Lung (tissue), 17 donors: ENCODE measurements at places on chromosomes 1 and 21.

GRCh38 chr1:117032681-117033539, 27.2 kb upstream of the TTF2 start:
- no peaks in the 10 kb centered on the region for H3K4me1 ChIP-seq
- DNase-seq: no peak
- no peaks in the 10 kb centered on the region for H3K27me3 ChIP-seq
- no peak overlapping the region for H3K27ac ChIP-seq

DNA sequence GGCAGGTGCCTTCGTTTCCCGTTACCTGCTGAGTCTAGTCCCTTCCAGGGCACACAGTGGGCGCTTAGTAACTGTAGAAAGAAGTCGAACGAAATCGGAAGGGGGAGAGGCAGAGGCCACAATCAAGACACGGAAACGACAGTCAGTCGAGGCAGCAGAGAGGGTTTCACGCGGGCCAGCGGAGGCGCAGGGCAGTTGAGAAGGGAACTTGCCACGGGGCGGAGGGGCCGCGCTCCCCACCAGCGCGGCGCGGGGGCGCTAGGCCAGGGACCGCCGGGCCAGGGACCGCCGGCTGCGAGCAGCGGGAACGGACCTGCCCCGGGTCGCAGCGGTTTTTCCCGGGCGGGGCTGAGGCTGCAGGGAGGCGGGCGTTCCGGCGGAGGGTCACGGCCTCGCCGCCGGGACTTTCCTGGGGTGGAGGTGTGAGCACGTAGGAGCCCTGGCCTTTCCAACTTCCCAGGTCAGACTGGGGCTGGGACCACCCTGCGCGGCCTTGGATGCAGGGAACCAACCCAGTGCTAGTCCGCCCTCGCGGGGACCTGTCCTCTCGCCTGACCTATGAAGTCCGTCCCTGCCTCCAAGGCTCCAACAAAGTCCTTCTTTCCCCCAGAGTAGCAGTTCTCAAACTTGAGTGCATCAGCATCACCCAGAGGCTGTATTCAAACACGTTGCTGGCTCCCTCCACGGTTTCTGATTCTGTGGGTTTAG, 150.1 kb upstream of the FGGY start:
- peak overlapping the region; percentile 69 for H3K27ac ChIP-seq
- H3K4me1 ChIP-seq: peaks cover 6% of the 10 kb centered on the region
- no peaks in the 10 kb centered on the region for H3K27me3 ChIP-seq
- no peaks in the 10 kb centered on the region for H3K36me3 ChIP-seq
- peak overlapping the region; percentile 43 for H3K4me3 ChIP-seq

DNA sequence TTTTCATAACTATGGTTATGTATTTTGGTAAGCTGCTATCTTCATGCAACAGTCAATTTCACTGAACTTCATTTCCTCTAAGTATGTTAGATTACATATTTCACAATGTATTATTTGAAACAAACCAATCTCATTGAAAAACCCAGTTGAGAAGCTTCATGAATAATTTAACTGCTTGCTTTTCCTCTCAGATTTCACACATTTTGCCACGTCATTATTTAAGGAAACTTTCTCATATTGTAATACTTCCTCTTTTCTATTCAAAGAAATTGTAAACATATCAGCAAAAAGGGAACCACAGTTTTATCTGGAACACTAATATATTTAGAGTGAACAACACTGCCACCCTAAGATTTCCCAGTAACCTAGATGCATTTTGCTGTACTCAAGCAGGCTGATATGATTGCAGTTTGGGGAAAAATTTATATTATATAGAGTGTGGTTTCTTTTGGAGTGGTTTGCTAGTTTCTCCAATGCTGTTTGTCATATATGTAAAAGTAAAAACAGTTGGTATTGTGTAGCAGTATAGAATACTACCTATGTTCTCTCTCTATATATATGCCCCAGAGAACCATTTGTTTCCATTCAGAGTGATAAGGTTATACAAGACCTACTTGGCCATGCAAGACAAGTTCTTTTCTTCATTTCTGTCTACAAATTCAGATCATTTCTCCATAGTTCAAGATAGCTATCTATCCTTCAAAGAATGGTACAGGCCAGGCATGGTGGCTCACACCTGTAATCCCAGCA, 28.4 kb upstream of the AHCTF1 start:
- DNase-seq: no peak
- H3K27ac ChIP-seq: peak overlapping the region; percentile 39
- H3K36me3 ChIP-seq: no peaks in the 10 kb centered on the region
- H3K4me1 ChIP-seq: no peaks in the 10 kb centered on the region
- H3K4me3 ChIP-seq: no peak overlapping the region
- H3K27me3 ChIP-seq: no peaks in the 10 kb centered on the region

GRCh38 chr1:87505391-87505983, 176.8 kb downstream of the LMO4 start:
- H3K27ac ChIP-seq: no peak overlapping the region
- no peaks in the 10 kb centered on the region for H3K27me3 ChIP-seq
- no peak for DNase-seq
- H3K36me3 ChIP-seq: no peaks in the 10 kb centered on the region

DNA sequence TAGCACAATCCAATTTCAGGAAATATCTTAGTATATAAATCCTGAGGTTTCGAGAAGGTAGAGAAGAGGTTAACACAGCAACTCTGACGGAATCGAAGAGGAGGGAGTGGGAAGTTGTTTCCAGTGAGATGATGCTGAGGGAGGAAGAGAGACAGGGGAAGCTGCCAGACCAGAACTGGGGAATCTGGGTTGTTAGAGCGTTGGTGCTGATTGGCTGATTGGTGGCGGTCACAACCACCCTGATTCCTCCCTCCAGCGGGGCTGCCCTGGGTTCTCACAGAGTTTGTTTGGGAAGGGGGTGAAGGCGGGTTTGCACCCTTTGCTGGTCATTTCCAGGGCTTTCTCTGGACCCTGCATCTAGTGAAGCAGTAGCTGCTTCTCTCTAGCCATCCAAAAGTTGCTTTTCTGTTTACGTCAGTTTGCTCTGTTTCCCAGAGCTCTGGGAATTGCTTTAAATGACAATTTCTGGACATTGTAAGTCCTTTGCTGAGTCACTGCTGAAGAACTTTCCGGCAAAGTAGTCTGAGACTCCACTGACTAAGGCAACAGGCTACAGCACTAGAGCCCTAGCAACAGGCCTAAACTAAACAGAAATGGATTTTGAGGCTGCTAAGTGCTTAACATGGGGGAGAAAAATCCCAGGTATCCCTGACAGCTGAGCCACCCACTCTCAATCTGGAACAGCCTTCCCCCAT, 90.1 kb downstream of the TENT5C start:
- H3K4me1 ChIP-seq: peaks cover 17% of the 10 kb centered on the region
- no peak overlapping the region for H3K4me3 ChIP-seq
- H3K27me3 ChIP-seq: no peaks in the 10 kb centered on the region
- H3K27ac ChIP-seq: peak overlapping the region; percentile 77
- peak; percentile 50 for DNase-seq

- H3K27me3 ChIP-seq: no peaks in the 10 kb centered on the region
- no peaks in the 10 kb centered on the region for H3K4me1 ChIP-seq
- H3K4me3 ChIP-seq: no peak overlapping the region
- no peak overlapping the region for H3K27ac ChIP-seq
Observed at GRCh38 chr1:155522069-155522468, 40.5 kb downstream of the ASH1L start.

GRCh38 chr1:8633741-8634501, 183.5 kb downstream of the RERE start:
- no peak for DNase-seq
- H3K27me3 ChIP-seq: no peaks in the 10 kb centered on the region
- H3K4me1 ChIP-seq: peaks cover 15% of the 10 kb centered on the region
- no peak overlapping the region for H3K27ac ChIP-seq

DNA sequence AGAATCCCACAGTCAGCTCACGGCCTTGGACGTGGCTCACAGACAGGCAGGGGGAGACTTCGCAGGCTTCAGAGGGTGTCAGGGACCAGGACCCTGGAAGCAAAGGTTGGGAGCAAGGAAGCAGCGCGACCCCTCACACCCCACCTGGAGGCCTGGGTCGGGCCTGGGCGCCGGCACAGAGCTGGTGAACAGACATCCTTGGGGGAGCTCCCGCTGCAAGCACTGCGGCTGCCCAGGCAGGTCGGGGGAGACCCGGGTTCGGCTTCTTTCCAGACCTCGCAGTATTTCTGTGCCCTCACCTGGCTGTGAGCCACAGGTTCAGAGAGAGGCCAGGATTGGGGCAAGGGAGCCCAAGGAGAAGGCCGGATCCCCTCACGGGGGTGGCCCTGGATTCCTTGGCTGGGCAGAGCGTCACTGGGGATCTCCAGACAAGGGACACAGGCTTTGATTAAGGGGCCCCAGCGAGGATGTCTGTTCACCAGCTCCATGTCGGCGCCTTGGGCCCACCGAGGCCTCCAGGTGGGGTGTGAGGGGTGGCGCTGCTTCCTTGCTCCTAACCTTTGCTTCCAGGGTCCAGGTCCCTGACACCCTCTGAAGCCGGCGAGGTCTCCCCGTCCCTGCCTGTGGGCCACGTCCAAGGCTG, 37.9 kb upstream of the TSPEAR start:
- H3K4me1 ChIP-seq: no peaks in the 10 kb centered on the region
- H3K27me3 ChIP-seq: no peaks in the 10 kb centered on the region
- no peak overlapping the region for H3K4me3 ChIP-seq

- H3K4me1 ChIP-seq: no peaks in the 10 kb centered on the region
- no peak for DNase-seq
- H3K4me3 ChIP-seq: no peak overlapping the region
- no peaks in the 10 kb centered on the region for H3K36me3 ChIP-seq
- H3K27ac ChIP-seq: no peak overlapping the region
Observed at GRCh38 chr21:35077975-35078374, 28.9 kb upstream of the RUNX1 start.

DNA sequence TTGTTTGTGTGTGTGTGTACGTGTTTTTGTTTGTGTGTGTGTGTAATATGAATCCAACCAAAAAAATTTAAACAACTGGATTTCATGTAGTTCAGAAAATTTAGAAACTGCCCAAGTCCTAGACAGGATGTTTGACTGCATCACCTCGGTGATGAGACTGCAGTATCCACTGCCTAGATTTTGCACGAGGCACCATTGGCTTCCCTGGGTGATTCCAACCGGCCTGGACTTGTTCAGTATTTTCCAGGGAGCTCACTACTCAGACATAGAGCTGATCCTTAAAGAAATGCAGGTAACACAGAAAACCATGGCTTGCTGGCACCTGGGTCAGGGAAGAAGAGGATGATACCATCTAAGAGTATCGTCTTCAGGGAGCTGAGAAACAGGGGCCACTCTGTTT, 18.2 kb upstream of the KCNK2 start:
- no peak for DNase-seq
- no peaks in the 10 kb centered on the region for H3K4me1 ChIP-seq
- no peak overlapping the region for H3K4me3 ChIP-seq

DNA sequence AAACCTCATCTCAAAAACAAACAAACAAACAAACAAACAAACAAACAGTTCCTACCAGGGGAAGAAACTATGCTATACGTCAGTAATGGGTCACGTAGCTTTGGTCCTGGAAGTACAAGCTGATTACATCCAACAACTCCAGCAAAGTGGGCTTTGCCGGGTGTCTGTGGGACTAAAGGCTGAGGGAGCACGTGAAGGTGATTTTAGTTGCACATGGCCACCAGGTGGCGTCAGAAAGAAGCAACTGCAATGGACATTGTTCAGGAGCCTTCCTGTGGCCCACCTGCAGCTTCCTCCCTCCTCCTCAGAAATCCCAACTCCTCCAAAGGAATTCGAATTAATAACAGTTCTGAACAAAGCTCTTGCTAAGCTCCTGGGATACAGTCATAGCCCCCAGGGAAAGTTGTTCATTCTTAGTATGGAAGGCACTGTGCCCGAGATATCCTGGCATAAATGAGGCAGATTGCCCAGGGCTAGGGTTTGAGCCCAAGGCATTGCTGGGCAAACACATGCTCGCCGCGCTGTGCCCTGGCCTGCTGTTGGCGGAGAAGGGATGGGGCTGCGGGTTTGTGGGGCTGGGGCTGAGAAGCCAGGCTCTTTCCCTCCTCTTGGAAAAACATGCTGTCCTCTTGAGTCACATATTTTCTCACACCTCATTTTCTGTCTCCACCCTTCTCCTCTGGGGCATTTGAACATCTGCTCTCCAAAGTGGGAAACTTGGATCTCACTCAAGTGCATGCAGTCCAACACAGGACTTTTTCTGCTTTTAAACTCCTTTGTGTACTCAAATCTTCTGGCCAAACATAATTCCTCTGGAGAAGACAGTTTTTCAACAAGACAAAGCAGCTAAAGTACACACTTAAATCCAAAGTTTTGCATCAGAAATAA, 28.6 kb downstream of the AKNAD1 start:
- DNase-seq: peak; percentile 96
- peak overlapping the region; percentile 75 for H3K27ac ChIP-seq
- no peaks in the 10 kb centered on the region for H3K36me3 ChIP-seq
- H3K4me1 ChIP-seq: peaks cover 22% of the 10 kb centered on the region
- no peaks in the 10 kb centered on the region for H3K27me3 ChIP-seq

DNA sequence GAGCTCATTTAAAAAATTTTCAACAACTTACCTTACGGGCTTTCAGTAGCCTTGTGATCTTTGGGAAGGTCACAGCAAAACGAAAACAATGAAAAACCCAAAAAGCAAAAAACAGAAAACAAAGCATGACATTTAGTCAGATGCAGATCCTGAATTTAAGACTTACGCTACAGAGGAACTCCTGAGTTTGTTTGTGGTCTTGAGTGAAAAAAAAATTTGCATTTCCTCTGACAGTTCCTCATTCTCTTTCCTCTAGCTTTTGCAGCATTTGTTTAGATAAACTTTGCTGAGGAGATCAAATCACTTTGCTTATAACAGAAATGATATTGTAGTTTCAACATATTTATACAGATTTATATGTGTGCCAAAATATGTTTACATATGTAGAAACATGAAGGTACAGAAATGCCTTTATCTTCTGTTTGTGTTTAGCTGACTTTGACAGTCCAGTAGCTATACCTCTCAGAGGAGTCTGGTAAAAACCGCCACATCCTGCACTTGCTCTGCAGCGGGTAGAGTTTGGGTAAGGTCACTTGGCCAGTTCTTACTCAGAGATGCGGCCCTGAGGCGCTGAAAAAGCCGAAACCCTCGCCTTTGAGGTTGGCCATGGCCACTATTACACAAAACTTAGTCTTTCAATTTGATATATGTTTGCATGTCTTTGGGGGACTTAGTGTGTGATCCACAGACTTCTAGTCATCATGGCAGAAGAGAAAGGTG, 142.5 kb downstream of the TNR start:
- no peaks in the 10 kb centered on the region for H3K4me1 ChIP-seq
- H3K4me3 ChIP-seq: no peak overlapping the region
- no peaks in the 10 kb centered on the region for H3K27me3 ChIP-seq

GRCh38 chr1:47992720-47993415, 4.3 kb downstream of the TRABD2B start:
- H3K27ac ChIP-seq: no peak overlapping the region
- DNase-seq: no peak
- no peaks in the 10 kb centered on the region for H3K36me3 ChIP-seq
- H3K27me3 ChIP-seq: no peaks in the 10 kb centered on the region
- no peak overlapping the region for H3K4me3 ChIP-seq

GRCh38 chr1:91876040-91876470, 9.9 kb downstream of the TGFBR3 start:
- H3K4me1 ChIP-seq: peaks cover 1% of the 10 kb centered on the region
- H3K27ac ChIP-seq: no peak overlapping the region
- no peaks in the 10 kb centered on the region for H3K36me3 ChIP-seq
- no peaks in the 10 kb centered on the region for H3K27me3 ChIP-seq
- DNase-seq: no peak
- H3K4me3 ChIP-seq: no peak overlapping the region

GRCh38 chr1:48470481-48470855, 1.5 kb downstream of the SPATA6 start:
- no peaks in the 10 kb centered on the region for H3K36me3 ChIP-seq
- peaks cover 5% of the 10 kb centered on the region for H3K4me1 ChIP-seq
- peak; percentile 78 for DNase-seq
- H3K27me3 ChIP-seq: no peaks in the 10 kb centered on the region

GRCh38 chr1:4549930-4550329, 104.5 kb upstream of the AJAP1 start:
- no peaks in the 10 kb centered on the region for H3K36me3 ChIP-seq
- no peak overlapping the region for H3K27ac ChIP-seq
- H3K4me3 ChIP-seq: no peak overlapping the region
- DNase-seq: peak; percentile 20
- H3K27me3 ChIP-seq: no peaks in the 10 kb centered on the region
